ENCODE measurements at places on chromosomes 3 and 15.

DNA sequence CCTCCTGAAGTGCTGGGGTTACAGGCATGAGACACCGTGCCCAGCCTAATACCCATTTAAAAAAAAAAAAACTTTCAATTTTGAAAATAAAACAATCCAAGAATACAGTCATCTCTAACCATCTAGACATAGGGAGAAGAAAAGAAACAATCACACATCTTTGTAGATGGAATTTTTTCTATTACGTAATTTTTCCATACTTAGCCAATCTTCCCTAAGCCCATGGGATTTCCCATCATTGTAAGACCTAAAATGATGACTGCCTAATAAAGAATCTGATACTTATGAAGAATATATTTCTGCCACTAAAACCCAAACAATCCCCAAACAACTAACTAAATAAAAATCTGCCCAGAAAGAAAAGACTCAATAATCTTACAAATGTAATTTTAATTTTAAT is 88.7 kb downstream of the CBLB start:
- DNase-seq: no peak

- DNase-seq: peak; percentile 24
Measured at GRCh38 chr3:148330542-148330941, 367.2 kb upstream of the AGTR1 start.

GRCh38 chr3:114115143-114115542 is 58.6 kb downstream of the QTRT2 start:
- no peak for DNase-seq

DNA sequence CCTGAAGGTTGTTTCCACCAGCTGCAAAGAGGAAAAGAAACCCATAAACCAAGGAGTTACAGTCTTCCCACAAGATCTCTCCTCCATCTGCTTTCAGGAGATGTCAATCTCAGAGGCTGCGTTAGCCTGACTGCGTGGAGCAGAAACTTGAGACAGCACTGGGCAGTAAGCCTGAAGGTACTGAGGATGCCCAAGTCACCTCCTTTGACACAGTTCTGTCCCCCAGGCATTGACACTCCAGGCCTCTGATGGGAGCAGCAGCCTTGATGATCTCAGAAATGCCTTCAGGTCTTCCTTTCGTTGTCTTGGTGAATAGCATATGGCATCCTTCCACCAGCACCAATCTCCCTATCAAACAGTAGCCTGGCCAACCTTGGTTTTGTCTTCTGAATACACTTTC is 89.3 kb downstream of the OXNAD1 start:
- DNase-seq: no peak

DNA sequence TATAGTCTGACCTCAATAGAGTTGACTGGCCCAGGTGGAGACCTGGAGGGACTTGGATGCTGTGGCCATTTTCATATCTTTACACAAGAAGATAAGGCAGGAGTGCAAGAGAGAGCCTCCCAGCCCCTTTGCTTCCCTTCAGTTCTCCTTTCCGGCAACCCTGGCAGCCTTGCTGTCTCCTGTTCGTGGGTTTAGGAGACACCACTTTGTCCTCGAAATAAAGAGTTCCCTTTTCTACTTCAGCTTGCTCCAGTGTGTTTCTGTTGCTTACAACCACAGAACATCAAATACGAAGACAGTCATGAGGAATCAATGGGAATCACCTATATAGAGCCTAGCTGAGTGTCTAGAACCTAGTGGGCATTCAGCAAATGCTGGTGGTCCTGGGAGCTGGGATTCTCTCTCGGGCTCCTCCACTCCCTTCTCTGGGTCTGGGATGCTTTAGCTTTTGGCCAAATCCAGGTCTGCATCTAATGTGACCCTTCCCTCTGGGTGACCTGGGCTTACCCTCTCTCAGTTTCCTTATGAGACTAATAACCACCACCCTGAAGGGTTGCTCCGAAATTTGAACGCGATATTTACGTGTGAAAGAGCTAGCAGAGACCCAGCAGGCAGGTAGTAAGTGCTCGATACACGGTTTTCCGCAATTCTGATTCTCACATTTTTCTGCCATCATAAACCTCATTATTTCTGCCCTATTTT is 44.5 kb downstream of the PCSK6 start:
- no peak for DNase-seq
